ENCODE measurements at places on chromosomes 13 and 19.

- no peak for DNase-seq
These were observed 30.2 kb upstream of the HTR2A start for GRCh38 chr13:46926916-46927590.

GRCh38 chr13:80037505-80037888, 303.4 kb downstream of the SPRY2 start:
- DNase-seq, result no peak

GRCh38 chr19:42286349-42287016, 15.4 kb upstream of the PRR19 start:
- DNase-seq, result no peak

DNA sequence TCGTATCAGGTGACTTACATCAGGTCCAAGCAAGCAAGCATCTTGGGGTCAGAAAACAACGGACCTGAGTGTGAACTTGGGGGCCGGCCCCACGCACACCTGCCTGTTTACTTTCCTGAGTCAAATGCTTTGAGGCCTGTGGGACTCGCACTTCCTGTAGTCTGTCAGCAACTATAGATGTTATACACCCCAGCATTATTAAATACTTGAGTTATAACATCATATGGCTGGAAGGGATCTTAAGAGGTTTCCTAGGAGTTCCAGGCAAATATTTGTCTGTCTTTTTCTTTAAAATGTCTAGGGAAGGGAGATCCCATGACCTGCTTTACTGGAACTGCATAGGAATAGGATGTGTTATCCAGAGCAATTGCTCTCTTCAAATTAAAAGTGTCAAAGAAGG, 280.6 kb downstream of the SHISA2 start:
- no peak for DNase-seq

GRCh38 chr19:16998635-16999194, 27.9 kb downstream of the CPAMD8 start:
- no peak for DNase-seq

Data from hypothalamus (tissue), 51 donors.